ENCODE measurements at places on chromosomes 3 and 15.

DNA sequence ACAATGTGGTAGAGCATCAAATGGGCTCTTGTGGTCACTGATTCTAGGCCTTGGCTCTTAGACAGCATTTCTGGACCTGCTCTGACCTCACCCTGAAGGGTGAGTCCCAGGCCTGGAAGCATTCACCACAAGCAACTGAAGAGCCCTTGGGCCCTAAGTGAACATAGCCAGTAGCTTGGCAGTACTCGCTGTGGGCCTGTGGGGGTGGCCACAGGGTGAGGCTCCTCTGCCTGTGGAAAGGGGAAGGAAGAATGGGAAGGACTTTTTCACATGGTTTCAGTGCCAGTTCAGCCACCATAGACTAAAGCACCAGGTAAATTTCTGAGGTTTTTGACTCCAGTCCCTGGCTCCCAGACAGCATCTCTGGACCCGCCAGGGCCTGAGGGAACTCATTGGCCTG is 5.1 kb upstream of the ZSCAN2 start:
- no peak for DNase-seq

GRCh38 chr3:88235102-88235501 is 85.3 kb downstream of the C3orf38 start:
- peak; percentile 8 for DNase-seq

DNA sequence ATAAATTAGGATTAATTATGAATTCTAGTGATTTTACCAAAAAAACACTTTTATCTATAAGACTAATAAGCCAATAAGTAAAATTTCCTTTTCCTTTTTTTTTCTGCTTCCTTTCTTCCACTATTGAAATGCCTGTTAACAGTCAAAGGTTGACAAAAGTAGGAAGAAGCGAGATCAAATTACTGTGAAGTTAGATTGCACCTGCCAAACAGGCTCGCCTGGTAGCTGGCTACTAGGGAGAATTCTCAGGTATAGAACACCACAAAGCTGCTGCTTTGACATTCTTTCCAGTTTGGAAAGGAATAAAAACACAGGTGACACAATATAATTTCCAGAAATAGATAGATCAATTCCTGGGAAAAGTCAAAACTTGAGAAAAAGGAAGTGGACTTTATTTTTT is 749.0 kb downstream of the NSUN3 start:
- no peak for DNase-seq

DNA sequence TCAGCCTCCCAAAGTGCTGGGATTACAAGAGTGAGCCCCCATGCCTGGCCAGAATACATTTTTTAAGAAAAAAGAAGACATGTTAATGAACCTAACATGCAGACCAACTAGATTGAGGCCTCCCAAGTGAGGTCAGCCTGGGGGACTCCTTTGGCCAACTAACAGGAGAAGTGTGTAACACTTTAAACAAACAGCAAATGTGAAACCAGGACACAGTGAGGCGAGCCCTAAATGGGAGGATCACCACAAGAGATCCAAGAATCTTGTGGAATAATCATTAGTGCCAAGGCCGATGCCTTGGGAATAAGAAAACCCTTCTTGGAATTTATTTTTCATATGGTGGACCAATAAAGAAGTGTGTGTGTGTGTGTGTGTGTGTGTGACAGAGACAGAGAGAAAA is 73.9 kb downstream of the ATP10A start:
- peak; percentile 78 for DNase-seq

DNA sequence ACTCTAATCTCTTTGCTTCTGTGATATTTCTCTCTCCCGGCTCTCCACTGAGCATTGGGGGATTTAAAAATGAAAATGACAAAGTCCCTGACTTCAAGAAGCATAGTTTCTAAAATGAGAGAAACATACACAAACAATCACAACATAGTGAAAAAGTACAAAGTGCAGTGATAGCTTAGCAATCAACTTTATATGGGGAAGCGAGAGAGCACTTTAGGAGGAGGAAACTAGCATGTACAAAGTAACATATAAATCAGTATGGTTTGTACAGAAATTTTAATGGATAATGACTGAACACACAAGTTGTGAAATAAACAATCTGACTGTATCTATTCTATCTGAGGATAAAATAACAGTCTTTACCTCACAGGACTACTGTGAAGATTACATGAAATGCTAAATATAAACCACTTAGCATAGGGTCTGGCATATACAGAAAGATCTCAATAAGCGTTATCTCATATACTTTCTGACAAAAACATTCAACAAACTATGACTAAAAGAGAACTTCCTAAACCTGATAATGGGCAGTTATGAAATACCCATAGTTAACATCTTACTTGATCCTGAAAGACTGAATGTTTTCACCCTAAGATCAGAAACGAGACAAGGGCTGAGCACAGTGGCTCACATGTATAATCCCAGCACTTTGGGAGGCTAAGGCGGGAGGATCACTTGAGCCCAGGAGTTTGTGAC is 61.2 kb downstream of the PEAK1 start:
- DNase-seq: no peak

- no peak for DNase-seq
These were observed 209.6 kb upstream of the EIF1B start for GRCh38 chr3:40099871-40100270.

DNA sequence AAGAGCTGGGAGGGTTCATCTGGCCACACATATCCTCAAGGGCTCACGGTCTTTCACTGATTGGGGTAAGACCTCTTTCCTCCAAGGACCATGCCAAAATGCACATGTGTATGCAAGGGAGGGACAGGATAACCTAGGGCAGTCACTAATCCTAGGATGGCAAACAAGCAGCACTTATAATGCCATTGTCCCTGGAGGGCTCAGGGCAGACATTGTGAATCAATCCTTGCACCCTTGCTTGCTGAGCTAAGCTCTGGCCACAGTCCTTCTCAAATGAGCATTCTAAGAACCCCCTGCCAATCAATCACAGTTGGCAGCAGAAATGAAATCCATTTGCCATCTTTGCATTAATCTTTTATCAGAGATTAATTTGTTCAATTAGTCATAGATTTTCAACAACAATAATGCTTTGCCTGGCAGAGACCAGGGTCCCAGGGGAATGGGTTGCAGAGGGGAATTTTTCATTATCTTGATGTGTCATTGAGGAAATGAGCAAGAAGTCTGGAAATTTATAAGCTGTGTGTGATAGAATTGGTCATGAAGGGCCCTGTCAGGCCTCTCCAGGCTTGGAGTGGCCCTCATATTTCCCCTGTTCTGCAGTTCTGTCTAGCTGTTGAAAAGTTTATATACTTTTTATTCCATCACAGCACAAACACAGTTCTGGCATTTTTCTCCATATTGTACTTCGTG is 57.2 kb upstream of the KY start:
- DNase-seq: peak; percentile 84

GRCh38 chr3:131151-131888 is 65.2 kb upstream of the CHL1 start:
- no peak for DNase-seq

DNA sequence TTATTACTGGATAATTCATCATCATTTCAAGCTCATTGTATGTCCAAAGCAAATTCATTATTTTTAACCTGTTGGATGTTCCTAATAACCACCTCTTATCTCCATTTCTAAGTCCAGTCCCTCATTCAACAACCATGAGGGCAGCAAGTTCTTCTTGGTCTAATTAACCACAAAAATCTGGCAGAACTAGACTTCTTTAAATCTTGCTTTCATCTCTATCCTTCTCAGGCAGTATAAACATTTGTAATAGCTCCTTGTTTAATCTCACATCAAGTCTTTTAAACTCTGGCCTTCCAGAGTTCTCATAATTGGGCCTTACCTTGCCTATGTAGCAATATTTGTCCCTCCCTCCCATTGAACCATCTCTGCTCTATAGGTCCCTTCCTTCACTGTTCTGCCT is 17.0 kb upstream of the GHSR start:
- no peak for DNase-seq

- no peak for DNase-seq
These were observed 70.7 kb downstream of the TNIK start for GRCh38 chr3:171389491-171389890.

- no peak for DNase-seq
These were observed 38.3 kb upstream of the ESYT3 start for GRCh38 chr3:138395865-138396751.

GRCh38 chr15:47196048-47196447 is 521.3 kb upstream of the SEMA6D start:
- peak; percentile 88 for DNase-seq

GRCh38 chr15:73765778-73766177 is 12.6 kb upstream of the INSYN1 start:
- DNase-seq: no peak

GRCh38 chr3:47347217-47347801 is 33.5 kb upstream of the PTPN23 start:
- peak; percentile 34 for DNase-seq

DNA sequence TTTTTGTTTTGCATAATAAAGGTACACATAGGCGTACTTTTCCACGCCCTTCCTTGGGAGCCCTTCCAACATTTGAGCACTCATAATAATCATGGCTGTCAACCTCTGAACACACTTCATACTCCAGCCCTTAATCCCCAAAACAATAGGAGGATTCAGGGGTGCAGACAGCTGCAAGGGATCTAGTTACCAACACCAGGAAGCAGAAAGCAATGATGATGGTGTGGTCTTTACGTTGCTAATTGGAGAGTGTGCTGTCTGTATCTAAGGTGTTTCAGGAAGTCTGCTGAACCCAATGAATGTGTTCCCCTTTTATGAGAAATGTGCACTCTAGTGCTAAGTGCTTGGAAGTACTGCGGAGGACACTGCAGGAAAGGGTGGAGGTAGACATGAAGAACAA is 60.3 kb upstream of the PDZRN3 start:
- DNase-seq: no peak

DNA sequence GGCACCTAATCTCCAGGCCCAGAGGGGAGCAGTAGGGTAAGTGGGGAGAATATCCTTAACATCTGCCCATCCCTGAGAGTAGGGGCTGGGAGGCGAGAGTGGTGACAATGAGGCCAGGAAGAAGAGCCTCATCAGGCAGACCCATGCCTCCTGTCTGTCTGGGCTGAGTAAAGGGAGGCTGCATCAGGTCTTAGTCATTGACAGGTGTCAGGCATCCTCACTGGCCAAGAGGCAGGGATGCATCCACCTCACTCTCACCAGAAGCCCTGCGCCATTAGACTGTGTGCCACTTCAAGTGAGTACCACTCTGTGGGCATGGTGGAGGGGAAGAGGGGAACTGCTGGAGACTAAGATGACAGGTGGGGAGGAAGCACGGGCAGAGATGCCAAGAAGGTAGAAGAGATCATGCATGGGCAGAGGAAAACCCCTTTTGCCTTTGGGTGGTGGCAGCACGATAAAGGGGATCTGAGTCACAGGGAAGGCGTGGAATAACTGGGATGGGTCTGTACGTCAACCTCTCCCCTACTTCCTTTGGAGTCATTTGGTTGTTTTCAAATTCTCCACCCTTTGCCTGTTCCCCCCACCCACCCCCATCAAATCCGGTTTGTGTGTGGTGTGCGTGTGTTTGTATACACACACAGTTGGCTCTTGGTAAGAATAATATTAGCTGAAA is 14.1 kb downstream of the ANAPC13 start:
- peak; percentile 66 for DNase-seq

DNA sequence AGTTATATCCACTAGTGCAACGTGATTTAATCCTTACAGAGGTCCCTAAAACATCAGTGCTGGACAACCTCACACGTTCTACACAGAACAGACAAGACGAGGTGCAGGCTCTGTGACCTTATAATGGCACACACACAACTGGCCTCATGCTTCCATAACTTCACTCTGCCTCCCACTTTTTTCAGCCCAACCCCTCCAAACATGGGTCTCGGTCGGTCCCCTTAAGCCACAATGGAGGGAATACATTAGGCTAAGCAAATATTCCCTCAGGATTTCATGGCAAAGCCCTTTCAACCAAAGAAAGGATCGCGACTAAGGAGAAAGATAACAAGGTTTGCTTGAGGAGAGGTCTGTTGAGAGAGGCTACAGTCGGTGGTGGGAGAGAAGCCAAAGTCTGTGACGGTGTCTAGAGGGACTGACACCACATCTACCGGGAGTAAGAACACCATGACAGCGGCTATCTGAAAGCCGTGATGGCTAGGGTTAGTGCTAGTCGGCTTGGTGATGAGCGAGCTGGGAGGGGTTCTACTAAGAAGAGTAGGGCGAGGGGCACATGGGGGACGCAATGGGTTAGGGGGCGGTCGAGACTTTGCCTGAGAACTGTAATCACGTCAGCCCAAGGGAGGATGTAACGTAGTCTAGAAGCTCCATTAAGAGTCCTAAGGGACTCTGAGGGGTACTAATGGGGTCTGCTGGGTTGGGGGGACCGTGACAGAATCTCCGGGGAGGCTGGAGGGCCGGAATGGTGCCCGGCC is 1.0 kb downstream of the MYO9A start:
- peak; percentile 59 for DNase-seq

DNA sequence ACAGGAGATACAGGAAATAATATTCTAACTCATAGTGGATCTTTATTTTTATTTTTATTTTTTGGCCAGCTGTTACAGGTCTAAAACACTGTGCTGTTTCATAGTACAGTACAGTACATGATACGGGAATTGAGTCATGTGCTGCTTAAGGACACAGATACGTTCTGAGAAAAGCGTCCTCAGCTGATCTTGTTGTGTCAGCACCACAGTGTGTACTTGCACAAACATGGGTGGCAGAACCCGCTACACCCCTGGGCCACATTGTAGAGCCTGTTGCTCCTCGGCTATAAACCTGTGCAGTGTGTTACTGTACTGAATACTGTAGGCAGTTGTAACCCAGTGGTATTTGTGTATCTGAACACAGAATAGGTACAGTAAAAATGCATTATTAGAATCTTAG is 183.4 kb downstream of the OR4M2 start:
- DNase-seq: no peak

DNA sequence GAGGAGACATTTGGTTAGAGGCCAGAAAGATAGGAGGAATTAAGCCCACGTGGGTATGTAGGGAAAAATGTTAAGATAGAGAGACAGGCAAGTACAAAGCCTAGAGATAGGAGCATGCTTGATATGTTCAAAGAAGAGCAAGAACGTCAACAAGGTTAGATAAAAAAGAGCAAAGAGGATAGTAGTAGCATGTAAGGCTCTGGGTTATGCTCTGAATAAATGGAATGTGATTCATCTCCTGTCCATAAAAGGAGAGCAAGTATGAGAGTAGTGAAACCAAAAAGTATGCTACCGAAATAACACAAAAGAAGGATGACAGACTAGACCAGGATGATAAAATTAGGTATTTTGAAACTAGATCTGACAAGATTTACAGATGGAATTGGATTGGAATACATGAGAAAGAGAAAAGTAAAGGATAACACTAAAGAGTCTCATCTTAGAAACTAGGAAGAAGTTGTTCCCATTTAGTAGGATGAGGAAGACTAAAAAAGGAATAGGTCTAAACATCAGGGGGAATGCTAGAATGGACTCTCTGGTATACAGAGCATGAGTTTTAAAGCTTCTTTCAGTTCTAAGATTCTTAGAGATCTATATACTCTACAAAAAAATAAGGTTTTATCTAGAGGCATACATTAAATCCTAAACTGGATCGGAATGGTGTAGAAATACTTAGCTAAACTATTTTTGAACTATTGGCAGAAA is 59.1 kb downstream of the TRPM7 start:
- DNase-seq: peak; percentile 57

All from GM23248 (cell line).